ENCODE measurements at places on chromosomes 2 and 18.
A peak's percentile ranks its signal among the peaks of the same experiment; 100 is the strongest.

- DNase-seq = no peak
Observed at GRCh38 chr2:42585779-42586178, 17.3 kb downstream of the MTA3 start.

DNA sequence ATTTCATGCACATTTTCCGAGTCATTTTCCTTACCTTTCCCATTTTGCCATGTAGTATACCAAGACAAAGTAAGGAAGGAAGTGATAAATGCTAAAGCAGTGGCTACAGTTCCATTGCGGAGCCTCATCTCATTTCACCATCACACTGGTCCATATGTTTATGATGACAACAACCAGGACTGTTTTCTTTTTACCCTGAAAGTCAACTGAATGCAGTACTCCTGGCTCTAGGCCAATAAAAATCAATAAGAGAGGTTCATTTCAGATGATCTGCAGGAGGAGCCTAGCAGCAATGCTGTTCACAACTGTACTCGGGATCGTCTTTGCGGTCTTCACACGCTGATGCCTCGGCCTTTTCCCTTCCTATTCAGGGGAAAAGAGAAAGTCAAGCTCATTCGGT, 4.7 kb downstream of the MGAT4A start:
- DNase-seq = no peak

GRCh38 chr2:142037744-142038143, 93.1 kb downstream of the LRP1B start:
- no peak for DNase-seq

DNA sequence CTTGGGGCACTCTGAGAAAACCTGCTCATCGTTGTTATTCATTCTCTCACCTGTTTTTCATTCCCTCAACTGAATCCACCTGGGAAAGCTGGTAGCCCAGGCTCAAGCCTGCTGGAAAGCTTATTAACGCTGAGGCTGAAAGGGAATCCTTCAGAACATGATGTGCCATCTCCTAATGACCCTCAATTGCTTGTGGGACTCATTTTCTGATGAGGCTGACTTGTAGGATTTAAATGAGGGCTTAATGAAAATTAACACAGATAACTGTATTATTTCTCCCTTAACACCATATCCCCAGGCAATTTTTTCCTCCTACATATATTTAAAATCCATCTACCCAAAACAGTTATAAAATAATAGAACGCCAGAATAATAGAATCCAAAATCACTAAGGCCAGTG, 162.7 kb upstream of the ACAA2 start:
- DNase-seq = no peak

DNA sequence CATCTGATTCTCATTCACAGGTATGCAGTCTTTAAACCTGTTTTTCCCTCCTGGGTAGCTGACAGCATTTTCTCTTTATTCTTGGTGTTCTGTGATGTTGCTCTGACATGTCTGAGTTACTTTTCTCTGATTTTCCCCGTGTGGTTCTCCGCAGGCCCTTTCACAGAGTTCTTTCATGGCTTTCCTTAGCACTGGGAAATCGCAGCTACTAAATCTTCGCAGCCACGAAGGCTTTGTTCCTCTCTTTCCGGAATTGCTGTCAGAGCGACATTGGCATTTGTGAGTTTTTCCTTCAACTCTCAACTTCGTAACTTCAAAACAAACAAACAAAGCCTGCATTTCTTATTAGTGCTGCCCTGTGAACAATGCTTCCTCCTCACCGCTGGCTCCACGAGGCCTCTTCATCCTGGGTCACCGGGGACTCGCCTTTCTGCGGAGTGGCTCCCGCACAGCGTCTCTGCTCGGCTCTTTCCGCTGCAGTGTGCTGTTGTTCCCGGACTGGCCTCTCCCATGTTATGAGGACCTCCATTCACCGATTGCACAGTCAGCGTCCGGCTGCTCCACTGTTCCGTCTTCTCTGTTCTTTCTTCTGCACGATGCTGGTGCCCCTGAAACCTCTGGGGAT, 16.1 kb downstream of the COLEC11 start:
- DNase-seq = no peak

DNA sequence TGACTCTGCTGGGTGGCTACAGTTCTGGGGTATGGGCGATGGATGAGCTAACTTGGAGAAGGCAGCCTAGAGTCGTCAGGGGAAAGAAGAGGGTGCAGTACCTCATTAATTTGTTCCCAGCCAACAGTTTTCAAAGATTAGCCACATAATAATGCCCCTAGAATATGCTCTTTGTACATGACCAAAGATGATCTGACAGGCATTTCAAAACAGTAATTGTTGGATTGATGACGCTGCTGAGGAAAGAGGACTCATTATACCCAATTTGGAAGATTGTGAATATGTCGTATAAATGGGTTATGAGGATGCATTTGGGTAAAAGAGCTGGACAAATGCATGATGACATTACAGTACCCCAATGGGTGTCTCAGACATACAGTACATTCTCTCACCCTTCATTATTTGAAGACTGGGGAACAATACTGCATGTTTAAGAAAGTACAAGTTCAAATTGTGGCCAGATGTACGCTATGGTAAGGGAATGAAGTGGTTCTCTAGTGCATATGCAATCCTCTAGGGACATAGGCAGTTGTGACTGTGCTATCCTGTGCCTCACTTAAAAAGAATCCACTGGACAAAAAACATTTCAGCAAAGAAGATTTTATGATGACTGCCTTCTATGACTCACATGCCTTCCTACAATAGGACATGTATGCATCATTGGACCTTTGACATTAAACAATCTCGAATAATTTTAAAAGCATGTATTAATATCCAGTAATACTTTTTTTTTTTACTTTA, 233.2 kb downstream of the CNTNAP5 start:
- DNase-seq = no peak

GRCh38 chr2:240914645-240915525, 8.7 kb downstream of the CROCC2 start:
- DNase-seq = no peak

- no peak for DNase-seq
Observed at GRCh38 chr2:218569661-218570500, 1.2 kb downstream of the CNOT9 start.

- DNase-seq = no peak
Observed at GRCh38 chr2:225020168-225020849, 22.0 kb downstream of the DOCK10 start.

DNA sequence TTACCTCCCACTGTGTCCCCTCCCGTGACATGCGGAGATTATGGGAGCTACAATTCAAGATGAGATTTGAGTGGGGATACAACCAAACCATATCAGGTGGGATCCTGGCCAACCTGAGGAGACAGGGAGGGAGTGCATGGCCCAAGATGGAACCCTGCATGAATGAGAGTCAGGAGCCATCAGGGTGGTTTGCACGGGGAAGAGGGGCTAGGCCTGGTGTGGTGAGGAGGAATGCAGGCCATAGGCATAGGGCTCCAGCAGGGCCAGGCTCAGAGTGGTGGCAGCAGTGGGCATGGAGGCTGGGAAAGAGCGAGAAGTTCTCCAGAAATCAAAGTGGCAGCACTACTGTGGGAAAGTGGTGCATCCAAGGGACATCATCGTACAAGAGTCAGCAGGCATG, 74.0 kb upstream of the BCL2L11 start:
- no peak for DNase-seq

DNA sequence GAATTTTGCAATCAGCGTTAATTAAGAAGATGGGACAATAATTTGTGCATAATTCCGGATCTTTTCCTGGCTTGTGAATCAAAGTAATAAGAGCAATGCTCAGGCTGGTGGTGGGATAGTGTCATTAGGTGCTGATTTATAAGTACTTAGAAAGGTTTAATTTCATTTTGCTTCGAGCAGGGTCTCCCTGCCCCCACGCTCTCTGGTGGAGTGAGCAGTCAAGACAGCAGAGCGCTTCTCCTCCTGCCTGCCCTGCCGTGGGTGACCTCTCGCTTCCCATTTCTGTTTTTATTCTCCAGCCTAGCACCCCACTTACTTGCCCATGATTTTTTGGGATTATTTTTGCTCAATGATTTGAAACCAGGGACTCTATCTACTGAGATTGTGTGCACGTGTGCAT, 7.1 kb downstream of the ASB18 start:
- no peak for DNase-seq

GRCh38 chr18:69483574-69483973, 82.9 kb downstream of the DOK6 start:
- DNase-seq = no peak

GRCh38 chr2:157359628-157360027, 34.0 kb upstream of the ERMN start:
- no peak for DNase-seq

GRCh38 chr18:31719363-31720006, 35.1 kb upstream of the B4GALT6 start:
- no peak for DNase-seq

- DNase-seq = no peak
Observed at GRCh38 chr2:80058562-80058961, 246.0 kb downstream of the LRRTM1 start.

GRCh38 chr18:13223311-13224143, 5.0 kb downstream of the LDLRAD4 start:
- DNase-seq = no peak

DNA sequence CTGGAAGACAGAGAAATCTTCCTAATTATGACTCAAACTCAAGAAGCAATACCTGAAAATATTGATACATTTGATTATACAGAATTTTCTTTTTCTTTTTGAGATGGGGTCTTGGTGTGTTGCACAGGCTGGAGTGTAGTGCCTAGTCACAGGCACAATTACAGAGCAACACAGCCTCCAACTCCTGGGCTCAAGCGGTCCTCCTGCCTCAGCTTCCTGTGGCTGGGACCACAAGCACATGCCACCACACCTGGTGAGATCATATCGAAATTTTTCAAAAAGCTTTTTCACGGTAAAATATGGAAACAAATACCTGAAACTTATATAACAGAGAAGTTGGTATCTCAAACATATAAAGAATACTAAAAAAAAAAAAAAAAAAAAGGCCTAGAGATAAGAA, 27.9 kb downstream of the TGFBRAP1 start:
- no peak for DNase-seq

- peak; percentile 37 for DNase-seq
Observed at GRCh38 chr2:239193401-239193811, 207.4 kb downstream of the HDAC4 start.

DNA sequence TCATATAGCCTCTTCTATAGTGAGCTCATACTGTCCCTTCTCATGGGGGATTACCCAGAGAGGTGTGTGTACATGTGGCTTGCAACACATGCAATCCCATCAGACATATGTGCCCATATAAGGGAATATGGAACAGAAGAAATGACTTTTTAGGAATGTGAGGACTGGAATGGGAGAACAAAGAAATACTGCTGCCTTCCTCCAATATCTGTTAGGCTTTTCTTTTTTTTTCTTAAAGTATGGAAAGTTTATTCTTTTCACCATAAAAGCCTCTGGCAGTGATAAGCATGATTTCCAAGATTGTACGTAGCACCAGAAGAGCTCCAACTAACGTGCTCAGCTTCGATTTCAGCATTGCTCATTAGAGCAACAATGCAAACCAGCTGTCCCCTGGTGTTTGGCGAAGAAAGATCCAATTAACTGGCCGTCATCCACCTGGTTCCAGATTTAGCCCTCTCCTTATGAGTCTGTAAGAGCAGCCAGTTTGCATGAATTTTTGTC, 113.6 kb downstream of the ADCYAP1 start:
- no peak for DNase-seq
